Stomach (tissue), 19 donors: ENCODE measurements at places on chromosomes 5 and 9. TPM values are rescaled to one million over a fixed set of nuclear protein-coding genes. Genes with fewer than 3 reads are reported as not detected.

- no peak for DNase-seq
Measured at GRCh38 chr9:85971731-85972130, 30.8 kb downstream of the NAA35 start.

- DNase-seq, result no peak
Measured at GRCh38 chr9:68678430-68678829, 26.6 kb upstream of the PIP5K1B start.

DNA sequence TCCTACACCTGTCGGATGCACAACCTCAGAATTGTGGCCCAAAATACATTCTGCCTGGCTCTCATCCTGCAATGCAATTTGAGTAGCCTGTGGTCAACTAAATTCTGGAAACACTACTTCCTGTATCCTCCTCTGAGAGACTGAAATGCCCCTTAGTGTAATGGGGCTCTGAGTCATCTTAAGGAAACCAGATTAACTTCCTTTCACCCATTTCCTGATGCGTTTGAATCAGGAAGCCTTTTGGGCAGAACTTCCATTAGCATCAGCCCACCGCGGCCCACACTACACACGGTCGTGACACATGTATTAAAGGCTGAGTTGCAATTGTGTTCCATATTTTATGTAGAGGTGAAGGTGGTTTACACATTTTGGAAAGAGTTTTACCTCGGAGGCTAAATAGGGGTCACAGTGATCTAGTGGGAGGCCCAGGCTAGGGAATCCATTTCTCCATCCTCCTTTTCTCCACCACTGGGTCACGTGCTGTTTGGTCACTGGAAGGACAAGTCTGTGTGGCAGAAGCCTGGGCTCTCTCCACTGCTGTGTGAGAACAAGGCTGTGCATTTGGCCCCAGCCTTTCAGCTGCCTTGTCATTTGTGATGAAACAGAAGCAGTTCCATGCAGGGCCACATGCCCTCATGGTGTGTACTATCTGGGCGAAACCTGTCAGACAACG, 55.9 kb downstream of the DAP start:
- no peak for DNase-seq

The RXRA gene
- total RNA-seq, result 46.0 TPM

- DNase-seq, result no peak
Measured at GRCh38 chr9:316382-316965, 101.8 kb downstream of the DOCK8 start.

The PKD2L2 gene
- not detected for total RNA-seq

The C5orf46 gene
- not detected for total RNA-seq

DNA sequence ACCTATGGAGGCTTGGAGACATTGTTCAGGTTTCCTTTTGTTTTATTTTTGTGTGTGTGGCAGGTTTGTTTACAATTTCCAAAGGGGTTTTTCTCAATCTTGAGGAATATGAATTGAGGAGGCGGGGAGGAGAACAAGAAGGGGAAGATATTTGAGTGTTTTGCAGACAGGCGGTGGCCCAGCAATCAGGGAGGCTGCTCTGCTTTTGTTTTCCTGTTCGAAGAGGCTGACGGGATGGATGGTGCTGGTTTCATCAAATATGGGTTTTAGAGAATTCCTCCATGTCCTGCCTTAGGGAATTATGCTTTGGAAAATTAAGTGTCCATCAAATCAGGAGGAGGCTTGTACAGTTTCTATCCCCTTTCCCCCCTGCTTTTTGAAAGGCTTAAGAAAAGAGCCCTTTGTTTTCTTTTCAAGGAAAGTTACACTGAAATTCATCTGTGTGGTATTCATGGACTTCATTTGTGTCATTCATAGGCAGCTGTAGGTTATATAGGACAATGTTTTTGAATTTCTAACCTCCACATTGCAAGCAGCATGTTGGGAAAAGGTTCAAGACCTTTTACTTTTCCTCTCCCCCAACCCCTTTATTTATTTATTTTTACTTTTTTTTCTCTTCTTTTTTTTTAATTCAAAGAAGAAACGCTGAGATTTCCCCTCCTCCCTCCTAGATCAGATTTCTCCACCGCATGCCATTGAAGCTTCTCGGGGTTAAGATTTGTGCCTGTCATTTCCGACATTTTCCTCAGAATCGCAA, 107.4 kb downstream of the ZNF462 start:
- no peak for DNase-seq

DNA sequence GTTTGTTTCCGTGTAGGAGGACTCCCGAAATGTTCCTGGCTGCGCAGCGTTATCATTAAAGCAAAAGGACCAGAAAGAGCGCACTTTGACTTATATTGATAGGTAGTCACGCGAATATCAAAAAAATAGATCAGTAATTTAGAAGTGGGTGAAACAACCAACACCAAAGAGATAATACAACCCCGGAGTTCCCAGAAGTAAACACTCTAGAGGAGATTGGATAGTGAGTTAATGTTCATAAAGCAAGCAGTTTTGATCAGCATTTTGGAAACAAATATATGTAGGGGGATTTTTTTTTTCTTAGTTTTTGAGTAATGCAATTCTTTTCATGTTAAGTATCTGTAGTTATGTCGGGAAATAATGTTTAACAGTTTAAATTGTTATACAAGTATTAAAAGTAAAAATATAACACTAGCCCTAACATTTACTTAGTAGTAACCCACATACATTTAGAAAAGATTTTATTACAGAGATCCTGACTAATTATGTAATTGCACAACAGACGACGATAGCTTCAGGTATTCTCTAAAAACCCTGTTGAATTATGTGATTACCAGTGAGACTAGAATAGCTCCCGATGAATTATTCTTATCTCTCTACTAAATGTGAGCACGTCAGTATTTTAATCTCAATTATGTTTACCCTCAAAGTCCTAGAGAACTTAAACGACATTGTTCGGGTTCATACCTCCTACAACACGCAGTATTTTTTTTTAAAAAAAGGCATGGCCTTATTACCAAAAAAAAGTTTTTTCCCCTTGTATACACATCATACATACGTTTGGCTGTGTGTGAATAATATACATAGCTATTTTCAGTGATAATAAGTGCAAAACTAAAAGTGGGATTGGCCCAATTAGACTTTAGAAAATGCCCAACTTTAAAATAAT, 9.4 kb upstream of the NFIB start:
- no peak for DNase-seq

GRCh38 chr9:2838371-2839000, 5.4 kb downstream of the PUM3 start:
- DNase-seq, result no peak
